ENCODE measurements at places on chromosomes 2 and 18. TPM values are rescaled to one million over a fixed set of nuclear protein-coding genes. Genes with fewer than 3 reads are reported as not detected.

MYL12A gene
- total RNA-seq, result 705 TPM

DNA sequence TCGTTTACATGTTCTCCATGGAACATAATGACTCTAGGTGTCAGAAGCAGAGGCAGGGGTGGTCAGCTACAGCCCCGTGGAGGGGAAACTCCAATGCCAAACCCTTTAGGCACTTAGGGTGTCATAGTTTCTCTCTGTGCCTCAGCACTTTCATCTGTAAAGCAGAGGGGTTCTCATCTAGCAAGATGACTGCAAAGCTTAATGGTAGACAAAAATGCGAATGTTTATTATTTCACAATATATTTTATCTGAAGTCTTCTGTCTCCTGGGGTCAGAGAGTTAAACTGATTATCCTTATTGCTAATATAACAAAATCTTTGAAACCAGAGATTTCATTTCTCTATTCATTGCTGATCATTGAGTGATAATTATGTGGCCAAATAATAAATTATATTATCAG is 522.5 kb downstream of the TSN start:
- no peaks in the 10 kb centered on the region for H3K36me3 ChIP-seq
- DNase-seq, result no peak
- no peak overlapping the region for H3K4me3 ChIP-seq
- no peaks in the 10 kb centered on the region for H3K4me1 ChIP-seq

- H3K27ac ChIP-seq, result no peak overlapping the region
- H3K4me3 ChIP-seq, result no peak overlapping the region
- H3K4me1 ChIP-seq, result no peaks in the 10 kb centered on the region
- no peaks in the 10 kb centered on the region for H3K36me3 ChIP-seq
These were observed 96.9 kb upstream of the RMP24 start for GRCh38 chr18:35875566-35875965.

SLC5A7 gene
- 0.22 TPM for total RNA-seq

DNA sequence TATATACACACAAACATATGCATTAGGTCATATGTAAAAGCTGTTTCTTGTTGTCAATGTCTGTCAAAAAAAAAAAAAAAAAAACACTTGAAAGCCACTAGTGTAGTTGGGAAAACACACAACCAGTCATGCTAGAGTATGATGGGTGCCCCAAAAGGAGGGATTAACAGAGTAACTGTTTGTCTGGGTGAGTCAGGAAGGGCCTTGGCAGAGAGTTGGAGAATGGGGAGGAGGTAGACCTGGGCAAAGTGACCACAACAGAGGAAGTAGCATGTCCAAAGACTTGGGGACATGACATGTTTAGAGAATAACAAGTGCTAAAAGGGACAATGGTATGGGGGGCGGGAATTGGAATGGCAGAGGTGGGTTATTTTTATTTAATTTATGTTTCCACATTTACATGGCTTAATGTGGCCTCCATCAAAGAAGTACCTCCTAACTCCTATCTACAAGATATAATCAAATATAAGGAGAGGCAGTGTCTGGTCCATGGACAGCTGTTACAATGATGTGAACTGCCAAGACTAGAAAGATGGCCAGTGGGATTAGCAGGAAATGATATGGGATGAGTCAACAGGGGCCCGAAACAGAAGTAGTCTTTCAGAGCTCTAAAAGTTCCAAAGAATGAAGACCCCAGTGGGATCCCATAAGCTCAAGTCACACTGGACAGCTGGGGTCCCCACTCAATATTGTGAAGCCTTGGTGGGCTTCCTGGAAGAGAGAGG is 99.9 kb upstream of the ZFP36L2 start:
- peak overlapping the region; percentile 45 for H3K27ac ChIP-seq
- peaks cover 71% of the 10 kb centered on the region for H3K4me1 ChIP-seq
- no peaks in the 10 kb centered on the region for H3K27me3 ChIP-seq
- no peak overlapping the region for H3K4me3 ChIP-seq
- H3K36me3 ChIP-seq, result peaks cover 2% of the 10 kb centered on the region
- DNase-seq, result no peak

- H3K4me3 ChIP-seq, result no peak overlapping the region
- H3K36me3 ChIP-seq, result no peaks in the 10 kb centered on the region
- DNase-seq, result no peak
- H3K27ac ChIP-seq, result no peak overlapping the region
- peaks cover 2% of the 10 kb centered on the region for H3K27me3 ChIP-seq
These were observed 88.0 kb downstream of the TPO start for GRCh38 chr2:1501038-1501851.

PKDCC gene
- total RNA-seq, result 147 TPM

ANKRD29 gene
- 4.0 TPM for total RNA-seq

GRCh38 chr2:147109291-147109690 is 735.5 kb upstream of the ACVR2A start:
- no peaks in the 10 kb centered on the region for H3K36me3 ChIP-seq
- no peak for DNase-seq
- no peaks in the 10 kb centered on the region for H3K4me1 ChIP-seq
- no peaks in the 10 kb centered on the region for H3K27me3 ChIP-seq
- no peak overlapping the region for H3K27ac ChIP-seq
- H3K4me3 ChIP-seq, result no peak overlapping the region

DCDC2C gene
- total RNA-seq, result 0.18 TPM

ABCB11 gene
- 0.04 TPM for total RNA-seq

GRCh38 chr18:62999921-63000320 is 284.6 kb downstream of the PHLPP1 start:
- DNase-seq, result no peak
- H3K27me3 ChIP-seq, result no peaks in the 10 kb centered on the region
- peaks cover 7% of the 10 kb centered on the region for H3K4me1 ChIP-seq
- H3K36me3 ChIP-seq, result no peaks in the 10 kb centered on the region
- H3K4me3 ChIP-seq, result no peak overlapping the region
- H3K27ac ChIP-seq, result no peak overlapping the region

DNA sequence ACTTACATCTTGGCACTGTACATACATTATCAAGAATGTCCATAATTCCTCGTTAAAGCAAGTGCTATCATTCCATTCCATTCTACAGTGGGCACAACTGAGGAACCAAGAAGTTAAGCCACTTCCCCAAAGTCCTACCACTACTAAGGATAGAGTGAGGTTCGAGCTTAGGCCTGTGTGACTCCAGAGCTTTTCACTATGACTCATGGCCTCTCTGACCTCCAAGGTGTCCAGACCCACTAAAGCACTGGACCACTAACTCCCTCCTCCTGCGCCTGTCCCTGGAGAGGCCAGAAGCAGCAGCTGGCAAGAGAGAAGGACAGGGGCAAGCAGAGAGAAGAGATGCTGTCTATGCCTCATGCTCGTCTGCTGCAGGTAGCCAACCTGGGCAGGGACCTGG is 117.0 kb downstream of the ZBTB7C start:
- no peak overlapping the region for H3K27ac ChIP-seq
- peaks cover 31% of the 10 kb centered on the region for H3K4me1 ChIP-seq
- H3K27me3 ChIP-seq, result no peaks in the 10 kb centered on the region
- H3K4me3 ChIP-seq, result no peak overlapping the region
- no peaks in the 10 kb centered on the region for H3K36me3 ChIP-seq
- no peak for DNase-seq

RAB27B gene
- 0.80 TPM for total RNA-seq

DNA sequence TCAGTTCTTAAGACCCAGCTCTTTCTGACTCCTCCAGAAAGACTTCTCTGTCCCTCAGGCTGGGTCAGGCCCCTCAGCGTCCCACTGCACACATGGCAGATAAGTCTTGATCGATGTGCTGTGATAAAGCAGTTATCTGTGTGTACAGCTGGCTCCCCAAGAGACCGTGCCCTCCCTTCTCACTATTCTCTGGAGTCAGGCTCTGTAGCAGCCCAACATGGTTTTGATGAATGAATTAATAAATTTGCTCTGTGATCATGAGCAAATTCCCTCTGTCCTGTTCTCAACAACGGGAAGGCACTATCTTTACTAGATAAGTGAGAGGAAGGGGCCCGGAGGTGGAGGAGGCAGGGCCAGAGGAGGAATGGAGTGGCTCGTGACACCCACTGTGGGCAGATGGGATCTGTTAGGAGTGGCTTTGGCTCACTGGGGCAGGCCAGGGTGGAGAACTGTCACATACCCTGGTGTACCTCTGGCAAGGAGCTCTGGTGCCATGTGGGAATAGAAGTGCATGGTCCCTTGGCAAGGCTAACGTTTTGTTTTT is 48.3 kb downstream of the ZFP36L2 start:
- no peaks in the 10 kb centered on the region for H3K36me3 ChIP-seq
- no peaks in the 10 kb centered on the region for H3K27me3 ChIP-seq
- peaks cover 27% of the 10 kb centered on the region for H3K4me1 ChIP-seq
- peak overlapping the region; percentile 81 for H3K27ac ChIP-seq

- no peaks in the 10 kb centered on the region for H3K36me3 ChIP-seq
- H3K27ac ChIP-seq, result no peak overlapping the region
- H3K4me3 ChIP-seq, result no peak overlapping the region
- no peak for DNase-seq
- no peaks in the 10 kb centered on the region for H3K27me3 ChIP-seq
- no peaks in the 10 kb centered on the region for H3K4me1 ChIP-seq
These were observed 54.1 kb downstream of the ETAA1 start for GRCh38 chr2:67451086-67451832.

- H3K36me3 ChIP-seq, result no peaks in the 10 kb centered on the region
- H3K27ac ChIP-seq, result no peak overlapping the region
- peaks cover 8% of the 10 kb centered on the region for H3K4me1 ChIP-seq
These were observed 196.5 kb downstream of the LNPK start for GRCh38 chr2:175805442-175806124.

GRCh38 chr18:5980721-5981120 is 85.4 kb upstream of the TMEM200C start:
- no peaks in the 10 kb centered on the region for H3K36me3 ChIP-seq
- no peak for DNase-seq
- H3K4me3 ChIP-seq, result no peak overlapping the region
- no peaks in the 10 kb centered on the region for H3K4me1 ChIP-seq

DNA sequence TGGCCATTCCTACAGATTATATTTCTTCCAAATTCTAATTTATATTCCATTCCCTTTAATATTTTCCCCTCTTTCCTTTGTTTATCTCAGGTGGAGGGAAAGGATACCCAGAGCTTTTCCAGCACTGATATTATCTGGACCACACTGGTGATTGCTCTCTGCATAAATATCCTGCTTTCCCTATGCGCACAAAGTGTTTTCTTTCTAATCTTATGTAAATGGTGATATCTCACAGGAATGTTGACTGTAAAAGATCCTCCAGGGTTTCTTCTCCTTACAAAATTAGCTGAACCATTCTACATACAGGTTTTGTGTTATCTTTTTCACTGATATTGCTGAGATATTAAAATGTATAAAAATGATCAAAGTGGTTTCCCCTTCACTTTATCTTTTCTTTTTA is 59.1 kb upstream of the GALNT13 start:
- no peak overlapping the region for H3K27ac ChIP-seq
- H3K4me3 ChIP-seq, result no peak overlapping the region
- DNase-seq, result no peak
- H3K27me3 ChIP-seq, result no peaks in the 10 kb centered on the region
- H3K36me3 ChIP-seq, result no peaks in the 10 kb centered on the region

DNA sequence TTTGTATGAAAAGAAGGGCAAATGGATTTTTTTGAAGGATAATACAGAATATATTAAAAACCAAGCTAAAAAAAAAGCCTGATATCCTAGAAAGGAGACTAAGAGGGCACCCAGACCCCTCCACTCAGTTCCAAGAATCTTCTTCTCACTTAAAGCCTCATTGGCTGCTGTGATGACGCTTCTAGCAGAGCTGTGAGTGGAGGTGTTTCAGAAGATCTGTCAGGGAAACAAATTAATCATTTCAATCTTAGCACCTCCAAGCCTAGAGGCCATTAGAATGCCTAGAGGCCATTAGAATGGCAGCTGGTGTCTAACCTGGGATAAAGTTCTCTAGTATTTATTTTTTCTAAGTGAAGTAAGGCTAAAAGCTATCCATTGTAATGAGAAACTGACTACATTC is 164.2 kb upstream of the TMEM200C start:
- no peaks in the 10 kb centered on the region for H3K36me3 ChIP-seq
- peaks cover 2% of the 10 kb centered on the region for H3K4me1 ChIP-seq
- no peak overlapping the region for H3K27ac ChIP-seq
- DNase-seq, result no peak
- H3K27me3 ChIP-seq, result no peaks in the 10 kb centered on the region
- H3K4me3 ChIP-seq, result no peak overlapping the region

DNA sequence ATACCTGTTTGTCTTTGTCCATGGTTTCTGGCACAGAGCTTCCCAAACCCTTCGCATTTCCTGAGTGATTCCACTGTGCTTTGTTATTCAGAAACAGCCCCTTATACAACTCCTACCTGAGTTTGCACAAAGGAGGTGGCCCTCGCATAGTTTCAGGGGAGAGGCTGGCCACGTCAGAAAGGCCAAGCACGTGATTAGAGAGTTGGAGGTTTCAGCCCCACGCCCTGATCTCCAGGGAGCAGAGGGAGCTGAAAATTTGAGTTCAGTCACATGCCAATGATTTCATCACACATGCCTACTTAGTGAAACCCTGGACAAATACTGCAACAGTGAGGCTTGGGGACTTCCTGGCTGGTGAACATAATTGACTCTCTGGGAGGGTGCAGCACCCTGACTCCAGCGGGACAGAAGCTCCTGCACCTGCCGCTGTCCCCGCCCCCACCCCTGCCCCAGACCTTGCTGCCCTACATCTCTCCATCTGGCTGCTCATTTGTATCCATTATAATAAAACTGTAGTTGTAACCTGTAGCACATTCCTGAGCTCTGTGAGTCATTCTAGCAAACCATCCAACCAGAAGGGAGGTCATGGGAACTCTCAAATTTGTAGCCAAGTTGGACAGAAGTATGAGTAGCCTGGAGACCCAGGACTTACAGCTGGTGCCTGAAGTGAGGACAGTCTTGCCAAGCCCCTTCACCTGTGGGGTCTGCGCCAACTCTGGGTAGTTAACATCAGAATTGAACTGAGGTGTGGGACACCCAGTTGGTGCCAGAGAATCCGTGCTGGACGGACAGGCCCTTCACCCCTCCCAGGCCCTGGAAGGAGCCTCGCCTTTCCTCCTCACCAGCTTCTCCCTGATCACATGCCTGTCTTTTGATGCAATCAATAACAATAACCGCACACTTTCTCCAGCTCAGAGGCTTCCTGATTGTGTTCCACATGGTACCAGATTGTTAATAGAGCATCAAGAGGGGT is 224.3 kb downstream of the ANAPC1 start:
- peak; percentile 63 for DNase-seq
- no peak overlapping the region for H3K4me3 ChIP-seq
- no peaks in the 10 kb centered on the region for H3K36me3 ChIP-seq
- H3K27me3 ChIP-seq, result no peaks in the 10 kb centered on the region
- peaks cover 28% of the 10 kb centered on the region for H3K4me1 ChIP-seq

All from muscle of leg (tissue), 16 donors.